ENCODE measurements at places on chromosomes 4 and X. TPM values are rescaled to one million over a fixed set of nuclear protein-coding genes. Genes with fewer than 3 reads are reported as not detected.

DNA sequence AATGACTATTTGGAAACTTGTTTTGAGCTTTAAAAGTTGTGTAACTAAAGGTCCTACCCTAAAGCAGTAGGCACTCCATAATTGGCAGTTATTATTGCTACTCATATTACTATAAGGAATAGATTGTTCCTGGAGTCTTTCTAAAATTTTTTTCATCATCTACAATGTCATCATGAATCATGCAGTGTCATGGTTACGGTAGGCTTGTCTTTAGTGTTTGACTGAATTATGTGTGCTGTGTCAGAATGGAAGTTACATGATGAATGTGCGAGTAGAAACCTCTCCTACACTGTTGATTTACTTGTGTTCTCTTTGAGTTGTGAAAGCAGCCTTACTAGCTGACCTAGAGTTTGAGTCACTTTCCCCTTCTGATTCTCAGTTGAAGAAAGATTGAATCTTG lies 1099.9 kb downstream of the RAPGEF2 start:
- no peaks in the 10 kb centered on the region for H3K4me1 ChIP-seq
- no peak overlapping the region for H3K27ac ChIP-seq
- H3K36me3 ChIP-seq = no peaks in the 10 kb centered on the region
- no peak overlapping the region for H3K4me3 ChIP-seq
- H3K27me3 ChIP-seq = no peaks in the 10 kb centered on the region

Gene TRIM75
- not detected for total RNA-seq

- no peaks in the 10 kb centered on the region for H3K27me3 ChIP-seq
- peaks cover 25% of the 10 kb centered on the region for H3K4me1 ChIP-seq
- no peaks in the 10 kb centered on the region for H3K36me3 ChIP-seq
Observed at GRCh38 chr4:153143527-153144348, 60.5 kb upstream of the TRIM2 start.

DNA sequence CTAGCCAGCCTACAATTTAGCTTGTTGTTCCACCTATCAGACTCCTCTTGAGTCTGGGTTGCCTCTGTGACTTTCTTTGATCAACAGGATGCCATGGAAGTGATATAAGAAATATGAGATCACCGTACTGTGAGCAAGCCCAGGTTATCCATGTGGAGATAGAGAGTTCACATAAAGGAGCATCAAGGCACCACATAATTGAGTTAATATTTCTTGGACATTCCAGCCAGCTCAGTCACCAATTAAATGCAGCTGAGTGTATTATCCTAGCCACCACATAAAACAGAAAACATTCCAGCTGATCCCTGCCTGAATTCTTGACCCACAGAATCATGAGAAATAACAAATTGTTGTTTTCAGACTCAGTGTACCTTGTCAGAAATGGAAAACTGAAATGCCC lies 253.6 kb downstream of the PPP1R2C start:
- H3K4me3 ChIP-seq = no peak overlapping the region
- H3K4me1 ChIP-seq = no peaks in the 10 kb centered on the region
- DNase-seq = no peak
- peaks cover 2% of the 10 kb centered on the region for H3K27me3 ChIP-seq
- H3K36me3 ChIP-seq = no peaks in the 10 kb centered on the region
- no peak overlapping the region for H3K27ac ChIP-seq

- H3K36me3 ChIP-seq = no peaks in the 10 kb centered on the region
- no peak for DNase-seq
- H3K4me1 ChIP-seq = no peaks in the 10 kb centered on the region
- no peak overlapping the region for H3K27ac ChIP-seq
Observed at GRCh38 chrX:31658360-31658759, 586.5 kb upstream of the FTHL17 start.

DNA sequence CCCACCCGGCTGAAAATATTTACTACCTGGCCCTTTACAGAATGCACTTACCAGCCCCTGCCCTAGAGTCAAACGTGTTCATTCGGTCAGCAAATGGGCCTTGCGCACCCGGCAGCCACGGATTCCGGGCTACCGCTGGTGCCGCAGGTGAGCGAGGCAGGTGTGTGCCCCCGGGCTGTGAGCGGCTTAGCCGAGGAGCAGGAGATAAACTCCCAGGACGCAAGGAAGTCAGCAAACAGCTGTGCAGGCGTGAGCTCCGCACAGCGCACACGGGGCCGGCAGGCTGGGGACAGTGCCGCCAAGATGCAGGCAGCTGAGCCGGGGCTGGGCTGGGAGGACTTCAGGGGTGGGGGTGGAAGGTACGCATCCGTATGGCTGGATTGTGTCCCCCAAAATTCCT lies 211.2 kb upstream of the PSAPL1 start:
- peaks cover 46% of the 10 kb centered on the region for H3K4me1 ChIP-seq
- no peak overlapping the region for H3K4me3 ChIP-seq
- no peak for DNase-seq

Gene DCHS2
- total RNA-seq = 7.9 TPM

- no peaks in the 10 kb centered on the region for H3K4me1 ChIP-seq
- peaks cover 50% of the 10 kb centered on the region for H3K36me3 ChIP-seq
- H3K27me3 ChIP-seq = no peaks in the 10 kb centered on the region
- H3K4me3 ChIP-seq = no peak overlapping the region
- H3K27ac ChIP-seq = no peak overlapping the region
Observed at GRCh38 chr4:186158021-186158813, 33.1 kb upstream of the CYP4V2 start.

DNA sequence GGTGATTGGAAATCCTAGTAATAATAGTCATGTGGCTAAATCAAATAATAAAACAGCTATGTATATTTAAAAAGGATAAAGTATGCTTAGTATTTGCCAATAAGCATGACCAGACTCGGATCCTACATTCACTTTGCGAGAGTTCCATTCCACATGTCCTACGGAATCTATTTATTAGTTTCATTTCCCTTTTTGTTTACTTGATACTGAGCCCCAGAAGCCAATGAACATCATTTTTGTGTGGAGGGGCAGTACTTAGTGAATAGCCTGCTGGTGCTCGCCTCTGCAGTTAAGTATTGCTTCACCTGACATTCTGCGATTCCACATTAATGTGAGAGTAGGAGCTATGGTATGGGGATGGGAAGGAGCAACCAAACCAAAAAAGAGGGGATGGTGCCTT lies 58.5 kb upstream of the NAP1L5 start:
- H3K27ac ChIP-seq = no peak overlapping the region
- DNase-seq = no peak
- peaks cover 6% of the 10 kb centered on the region for H3K4me1 ChIP-seq
- H3K36me3 ChIP-seq = no peaks in the 10 kb centered on the region

DNA sequence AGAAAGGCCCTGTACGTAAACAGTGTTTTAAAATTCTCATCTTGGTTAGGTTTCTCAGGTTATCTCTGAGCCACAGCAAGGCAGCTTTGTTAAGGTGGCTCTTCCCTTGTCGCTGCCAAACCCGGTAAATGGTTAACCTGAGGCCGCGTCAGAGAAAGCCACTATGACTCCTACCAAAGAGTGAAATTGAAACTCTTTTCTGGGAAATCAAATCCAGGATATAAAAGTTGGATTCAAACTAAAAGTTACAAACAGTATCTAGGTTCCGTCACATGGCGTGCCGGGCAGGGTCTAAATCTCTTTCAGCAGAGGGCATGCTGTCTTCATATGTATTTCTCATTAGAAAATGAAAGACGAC lies 433 bp downstream of the MMAA start:
- H3K4me3 ChIP-seq = peak overlapping the region; percentile 89
- no peaks in the 10 kb centered on the region for H3K27me3 ChIP-seq
- no peaks in the 10 kb centered on the region for H3K36me3 ChIP-seq

GRCh38 chrX:49844611-49845010 lies 15.5 kb downstream of the PAGE4 start:
- H3K4me3 ChIP-seq = no peak overlapping the region
- H3K36me3 ChIP-seq = no peaks in the 10 kb centered on the region
- no peak overlapping the region for H3K27ac ChIP-seq

- no peak overlapping the region for H3K4me3 ChIP-seq
- no peak overlapping the region for H3K27ac ChIP-seq
- H3K4me1 ChIP-seq = no peaks in the 10 kb centered on the region
- no peaks in the 10 kb centered on the region for H3K27me3 ChIP-seq
- no peaks in the 10 kb centered on the region for H3K36me3 ChIP-seq
Observed at GRCh38 chrX:147850875-147851274, 60.8 kb upstream of the FMR1 start.

- H3K27me3 ChIP-seq = no peaks in the 10 kb centered on the region
- no peak overlapping the region for H3K4me3 ChIP-seq
- DNase-seq = no peak
- no peak overlapping the region for H3K27ac ChIP-seq
Observed at GRCh38 chr4:18291256-18291655, 269.7 kb upstream of the LCORL start.

- no peaks in the 10 kb centered on the region for H3K4me1 ChIP-seq
- H3K27ac ChIP-seq = no peak overlapping the region
- H3K4me3 ChIP-seq = no peak overlapping the region
Observed at GRCh38 chrX:38704146-38704882, 96.9 kb upstream of the MID1IP1 start.

- H3K36me3 ChIP-seq = no peaks in the 10 kb centered on the region
- H3K27me3 ChIP-seq = no peaks in the 10 kb centered on the region
- DNase-seq = no peak
- H3K4me1 ChIP-seq = no peaks in the 10 kb centered on the region
- no peak overlapping the region for H3K27ac ChIP-seq
Observed at GRCh38 chr4:6633091-6633906, 7.2 kb upstream of the MRFAP1 start.

DNA sequence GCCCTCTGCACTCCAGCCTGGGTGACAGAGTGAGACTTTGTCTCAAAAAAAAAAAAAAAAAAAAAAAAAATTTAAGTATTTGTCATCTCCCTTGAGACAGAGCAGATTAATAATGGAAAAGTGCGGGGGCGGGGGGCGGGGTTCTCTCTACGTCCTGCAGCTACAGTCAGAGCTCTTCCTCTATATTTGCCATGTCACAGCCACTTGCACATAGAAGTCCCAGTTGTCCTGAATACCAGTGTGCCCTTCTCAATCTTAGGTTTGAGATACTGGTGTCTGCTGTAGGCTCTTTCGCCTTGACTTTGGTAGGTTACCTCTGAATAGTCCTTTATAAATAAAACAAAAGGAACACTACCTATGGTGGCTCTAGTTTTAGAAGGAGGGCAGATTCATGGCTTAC lies 237.8 kb upstream of the PGRMC2 start:
- no peaks in the 10 kb centered on the region for H3K36me3 ChIP-seq
- H3K27me3 ChIP-seq = no peaks in the 10 kb centered on the region
- no peak for DNase-seq
- H3K27ac ChIP-seq = no peak overlapping the region

DNA sequence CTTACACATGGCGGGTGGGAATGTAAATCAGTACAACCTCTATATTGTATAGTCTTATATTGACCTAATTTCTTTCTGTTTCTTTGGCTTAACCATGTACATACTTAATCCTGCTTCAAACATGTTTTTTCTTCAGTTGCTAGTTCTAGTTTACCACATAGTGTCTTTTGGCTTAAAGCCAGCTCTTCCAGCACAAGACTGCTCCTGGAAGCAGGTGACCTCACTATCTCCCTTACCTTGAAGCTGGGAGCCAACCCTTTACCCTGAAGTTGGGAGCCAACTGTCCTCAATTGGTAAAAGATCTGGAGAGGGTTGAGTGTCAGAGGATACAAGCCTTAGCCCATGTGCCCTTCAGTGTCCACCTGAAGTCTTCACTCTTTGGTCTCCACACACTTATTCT lies 162.7 kb downstream of the AASDH start:
- no peak for DNase-seq
- no peaks in the 10 kb centered on the region for H3K4me1 ChIP-seq
- peaks cover 3% of the 10 kb centered on the region for H3K36me3 ChIP-seq
- no peak overlapping the region for H3K4me3 ChIP-seq

GRCh38 chr4:86980230-86980629 lies 45.4 kb downstream of the AFF1 start:
- no peaks in the 10 kb centered on the region for H3K27me3 ChIP-seq
- no peaks in the 10 kb centered on the region for H3K4me1 ChIP-seq
- H3K4me3 ChIP-seq = no peak overlapping the region
- no peaks in the 10 kb centered on the region for H3K36me3 ChIP-seq
- no peak overlapping the region for H3K27ac ChIP-seq
- DNase-seq = no peak

Gene GC
- 0.77 TPM for total RNA-seq

Gene GAGE2A
- not detected for total RNA-seq
